Mesothelial cell of epicardium (in vitro differentiated cells): ENCODE measurements at places on chromosomes 4 and X.

- no peak for DNase-seq
These were observed 17.8 kb upstream of the HUWE1 start for GRCh38 chrX:53704294-53704693.

GRCh38 chr4:67909905-67910584 lies 26.2 kb upstream of the TMPRSS11D start:
- no peak for DNase-seq

- no peak for DNase-seq
These were observed 35.2 kb downstream of the STAP1 start for GRCh38 chr4:67593741-67594175.

- no peak for DNase-seq
These were observed 39.6 kb downstream of the SOWAHB start for GRCh38 chr4:76858319-76858718.

- no peak for DNase-seq
These were observed 172.8 kb upstream of the CXCL13 start for GRCh38 chr4:77432717-77433417.

- no peak for DNase-seq
These were observed 52.9 kb downstream of the CRMP1 start for GRCh38 chr4:5839751-5840674.

GRCh38 chr4:17688011-17688441 lies 73.6 kb downstream of the MED28 start:
- no peak for DNase-seq

DNA sequence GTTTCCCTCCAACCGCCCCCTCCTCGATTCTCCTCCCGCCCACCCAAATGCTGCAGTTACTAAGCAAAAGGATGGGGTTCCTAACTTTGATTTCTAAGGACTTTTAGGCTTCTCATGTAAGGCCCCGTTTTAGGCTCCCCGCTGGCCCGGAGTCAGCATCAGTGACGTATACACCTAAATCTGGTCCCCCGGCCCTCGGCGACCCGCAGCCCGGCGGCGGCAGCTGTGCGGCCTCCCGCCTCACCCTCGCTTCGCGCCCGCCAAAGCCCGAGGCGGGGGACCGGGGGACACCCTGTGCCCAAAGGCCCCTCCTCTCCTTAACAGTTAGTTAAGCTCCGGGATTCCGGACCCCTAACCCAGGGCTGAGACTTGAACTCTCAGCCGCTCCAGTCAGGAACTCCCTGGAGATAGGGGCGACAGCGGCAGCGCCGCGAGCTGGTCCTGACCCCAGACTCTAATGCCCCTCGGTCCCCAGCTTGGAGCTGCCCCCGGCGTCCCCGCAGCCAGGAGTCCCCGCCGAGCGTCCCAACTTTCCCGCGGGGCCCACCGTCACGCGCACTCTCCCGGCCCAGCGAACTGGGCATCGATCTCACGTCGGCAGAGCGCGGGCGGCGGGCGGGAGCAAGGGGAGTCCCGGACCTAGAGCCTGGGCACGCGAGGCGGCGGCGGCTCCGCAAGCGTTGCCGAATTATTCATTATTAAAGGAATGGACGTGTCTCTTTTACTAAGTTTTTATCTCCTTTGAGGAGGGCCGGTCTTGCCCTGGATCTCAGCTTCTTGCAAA lies 1.5 kb upstream of the NR3C2 start:
- peak; percentile 42 for DNase-seq

DNA sequence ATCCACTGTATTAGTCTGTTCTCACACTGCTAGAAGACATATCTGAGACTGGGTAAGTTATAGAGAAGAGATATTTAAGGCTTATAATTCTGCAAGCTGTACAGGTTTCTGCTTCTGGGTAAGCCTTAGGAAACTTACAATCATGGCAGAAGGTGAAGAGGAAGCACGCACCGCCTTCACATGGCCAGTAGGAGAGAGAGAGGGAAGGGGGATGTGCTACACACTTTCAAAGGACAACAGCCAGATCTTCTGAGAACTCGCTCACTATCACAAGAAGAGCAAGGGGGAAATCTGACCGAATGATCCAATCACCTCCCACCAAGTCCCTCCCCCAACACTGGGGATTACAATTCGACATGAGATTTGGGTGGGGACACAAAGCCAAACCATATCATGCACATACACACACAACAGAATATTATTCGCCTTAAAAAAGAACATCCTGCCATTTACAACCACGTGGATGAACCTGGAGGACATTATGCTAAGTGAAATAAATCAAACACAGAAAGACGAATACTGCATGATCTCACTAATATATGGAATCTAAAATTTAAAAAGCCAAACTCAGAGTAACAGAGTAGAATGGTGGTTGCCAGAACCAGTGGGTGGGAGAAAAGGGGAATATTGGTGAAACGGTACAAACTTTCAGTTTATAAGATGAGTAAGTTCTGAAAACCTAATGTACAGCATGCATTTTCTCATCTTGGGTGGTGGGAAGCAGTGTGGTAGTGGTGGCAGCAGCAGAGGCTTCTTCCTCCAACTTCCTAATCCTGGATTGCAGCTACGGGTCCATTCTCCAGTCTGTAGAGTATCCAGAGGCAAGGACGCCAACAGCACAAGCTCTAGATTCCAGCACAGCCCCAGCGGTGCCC lies 12.8 kb downstream of the FRYL start:
- DNase-seq: no peak

GRCh38 chr4:23039818-23040217 lies 347.1 kb downstream of the GBA3 start:
- DNase-seq: no peak

GRCh38 chrX:115642895-115643530 lies 82.0 kb downstream of the PLS3 start:
- no peak for DNase-seq

DNA sequence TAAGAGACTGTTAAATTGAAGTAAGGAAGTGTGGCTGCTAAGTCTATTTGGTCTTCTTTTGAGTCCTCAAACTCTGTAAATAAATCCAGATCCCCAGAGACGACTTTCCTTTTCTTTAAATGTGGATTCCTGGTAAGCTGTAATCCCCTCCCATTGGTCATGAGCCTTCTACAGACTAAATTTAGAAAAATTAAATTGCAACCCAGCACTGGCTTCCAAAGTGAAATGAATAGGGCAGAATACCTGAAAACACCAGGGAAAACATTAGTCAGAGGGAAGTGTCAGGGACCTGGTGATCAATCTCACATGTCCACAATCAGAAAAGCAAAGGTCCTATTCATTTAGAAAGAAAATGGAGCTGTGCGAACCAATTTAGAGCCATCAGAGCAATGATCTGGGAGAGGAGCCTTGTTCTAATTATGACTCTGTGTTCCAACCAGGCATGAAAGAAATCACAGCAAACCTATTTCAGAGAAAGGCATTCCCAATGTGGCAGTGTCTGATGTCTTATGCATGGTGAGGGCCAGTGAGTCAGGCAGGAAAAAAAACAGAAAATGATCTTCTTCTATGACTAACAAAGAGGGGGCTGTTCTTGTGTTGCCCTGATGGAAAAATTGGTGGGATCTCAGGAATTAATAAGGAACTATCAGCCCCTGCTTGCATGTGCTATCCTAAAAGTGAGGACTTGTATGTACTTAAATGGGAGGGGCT lies 19.8 kb upstream of the CCDC149 start:
- DNase-seq: no peak

- DNase-seq: no peak
These were observed 46.1 kb downstream of the SORCS2 start for GRCh38 chr4:7238300-7238960.

GRCh38 chr4:150768497-150768896 lies 186.5 kb downstream of the MAB21L2 start:
- DNase-seq: no peak

DNA sequence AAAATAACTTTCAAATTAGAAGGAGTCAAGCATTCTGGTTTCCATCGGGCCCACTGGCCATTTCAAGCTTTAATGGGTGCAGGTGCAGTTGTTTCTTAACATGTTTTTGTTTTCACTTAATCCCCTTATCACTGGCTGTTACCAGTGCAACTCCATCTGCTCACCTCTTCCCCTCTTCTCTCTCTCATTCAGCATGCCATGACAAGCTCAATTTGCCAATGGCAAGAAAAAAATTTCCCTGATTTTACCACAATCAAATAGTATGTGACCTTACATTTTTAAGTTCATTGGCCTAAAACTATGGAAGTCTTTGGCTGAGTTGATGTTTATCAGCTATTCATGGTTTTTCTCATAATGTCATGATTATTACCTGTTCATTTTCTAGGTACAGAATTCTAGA lies 299.1 kb upstream of the BMP3 start:
- no peak for DNase-seq

DNA sequence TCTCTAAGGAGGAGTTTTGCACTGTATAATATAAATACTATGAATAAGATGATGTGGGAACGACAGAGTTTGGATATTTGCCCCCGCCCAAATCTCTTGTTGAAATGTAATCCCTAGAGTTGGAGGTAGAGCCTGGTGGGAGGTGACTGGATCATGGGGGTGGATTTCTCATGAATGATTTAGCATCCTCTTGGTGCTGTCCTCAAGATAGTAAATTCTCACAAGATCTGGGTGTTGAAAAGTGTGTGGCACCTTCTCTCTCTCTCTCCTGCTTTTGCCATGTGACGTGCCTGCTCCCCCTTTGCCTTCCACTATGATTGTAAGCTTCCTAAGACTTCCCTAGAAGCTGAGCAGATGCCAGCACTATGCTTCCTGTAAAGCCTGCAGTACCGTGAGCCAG lies 241.6 kb upstream of the ETNPPL start:
- no peak for DNase-seq

- DNase-seq: no peak
These were observed 138.0 kb upstream of the FAM9B start for GRCh38 chrX:9171841-9172463.

- DNase-seq: no peak
These were observed 2.0 kb upstream of the MXD4 start for GRCh38 chr4:2263926-2264321.

GRCh38 chr4:154039435-154040343 lies 250.8 kb upstream of the SFRP2 start:
- DNase-seq: no peak

DNA sequence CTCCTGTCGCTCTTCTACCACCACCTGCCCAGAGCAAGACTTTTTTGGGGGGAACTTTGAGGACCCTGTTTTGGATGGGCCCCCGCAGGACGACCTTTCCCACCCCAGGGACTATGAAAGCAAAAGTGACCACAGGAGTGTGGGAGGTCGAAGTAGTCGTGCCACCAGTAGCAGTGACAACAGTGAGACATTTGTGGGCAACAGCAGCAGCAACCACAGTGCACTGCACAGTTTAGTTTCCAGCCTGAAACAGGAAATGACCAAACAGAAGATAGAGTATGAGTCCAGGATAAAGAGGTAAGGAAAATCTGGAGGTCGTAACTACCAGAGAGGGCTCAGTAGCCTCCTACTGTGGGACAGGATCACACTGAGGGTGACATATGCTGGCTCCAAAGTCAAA lies 364.5 kb downstream of the MAPK10 start:
- DNase-seq: no peak

GRCh38 chrX:41686788-41687187 lies 2.0 kb upstream of the GPR34 start:
- DNase-seq: no peak

DNA sequence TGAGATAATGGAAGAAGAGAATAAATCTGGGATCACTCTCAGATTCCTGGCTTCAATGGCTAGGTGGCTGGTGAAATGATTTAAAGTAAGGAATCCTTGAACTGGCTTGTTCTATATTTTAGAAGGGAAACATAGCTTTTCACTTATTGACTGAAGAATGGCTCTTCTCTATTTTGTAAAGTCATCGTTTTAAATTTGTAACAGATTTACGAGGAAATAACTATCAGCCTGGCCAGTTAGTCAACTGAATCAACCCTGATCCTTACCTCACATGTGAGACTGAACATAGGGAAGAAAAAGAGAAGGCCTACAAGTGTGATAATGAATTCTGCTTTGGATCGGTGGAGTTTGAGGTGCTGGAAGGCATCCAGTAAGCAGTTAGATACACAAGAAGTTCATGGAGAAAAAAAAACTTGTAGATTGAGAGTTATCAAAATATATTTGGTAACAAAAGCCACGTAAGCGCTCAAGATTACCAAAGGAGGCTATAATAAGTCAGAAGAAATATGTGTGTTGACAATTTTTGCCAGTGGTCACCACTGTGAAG lies 12.0 kb downstream of the AREG start:
- no peak for DNase-seq

GRCh38 chr4:12409507-12410190 lies 981.0 kb upstream of the HS3ST1 start:
- DNase-seq: no peak

GRCh38 chr4:106409901-106410889 lies 41.6 kb upstream of the GIMD1 start:
- no peak for DNase-seq

GRCh38 chr4:110837896-110838450 lies 215.1 kb upstream of the PITX2 start:
- no peak for DNase-seq

DNA sequence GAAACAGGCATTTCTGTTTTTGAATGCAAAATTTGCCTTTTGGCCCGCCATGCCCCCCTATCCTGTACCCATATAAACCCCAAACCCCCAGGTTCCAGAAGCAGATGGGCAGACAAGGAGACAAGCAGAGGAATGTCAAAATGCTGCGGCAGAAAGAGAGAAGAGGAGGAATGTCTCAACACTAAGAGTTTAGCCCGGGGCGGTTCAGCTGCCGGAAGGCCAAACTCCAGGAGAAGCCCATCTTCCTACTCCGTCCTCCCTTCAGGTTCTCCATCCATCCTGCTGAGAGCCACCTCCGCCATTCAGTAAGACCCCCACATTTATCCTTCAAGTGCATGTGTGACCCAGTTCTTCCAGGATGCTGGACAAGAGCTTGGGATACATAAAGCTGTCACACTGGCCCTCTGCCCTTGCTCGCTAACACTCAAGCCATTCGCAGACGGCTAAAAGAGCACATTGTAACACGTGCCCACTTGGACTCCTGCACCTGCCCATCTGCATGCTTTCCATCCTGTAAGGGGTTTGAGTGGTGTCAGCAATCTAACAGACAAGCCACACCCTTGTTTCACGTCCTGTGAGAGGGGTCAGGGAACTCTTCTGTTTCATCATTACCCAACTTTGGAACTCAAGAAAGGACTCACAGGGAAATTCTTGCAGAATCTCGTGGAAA lies 31.3 kb downstream of the TLR10 start:
- DNase-seq: no peak

GRCh38 chrX:47662144-47662657 lies 3.2 kb upstream of the UXT start:
- no peak for DNase-seq

DNA sequence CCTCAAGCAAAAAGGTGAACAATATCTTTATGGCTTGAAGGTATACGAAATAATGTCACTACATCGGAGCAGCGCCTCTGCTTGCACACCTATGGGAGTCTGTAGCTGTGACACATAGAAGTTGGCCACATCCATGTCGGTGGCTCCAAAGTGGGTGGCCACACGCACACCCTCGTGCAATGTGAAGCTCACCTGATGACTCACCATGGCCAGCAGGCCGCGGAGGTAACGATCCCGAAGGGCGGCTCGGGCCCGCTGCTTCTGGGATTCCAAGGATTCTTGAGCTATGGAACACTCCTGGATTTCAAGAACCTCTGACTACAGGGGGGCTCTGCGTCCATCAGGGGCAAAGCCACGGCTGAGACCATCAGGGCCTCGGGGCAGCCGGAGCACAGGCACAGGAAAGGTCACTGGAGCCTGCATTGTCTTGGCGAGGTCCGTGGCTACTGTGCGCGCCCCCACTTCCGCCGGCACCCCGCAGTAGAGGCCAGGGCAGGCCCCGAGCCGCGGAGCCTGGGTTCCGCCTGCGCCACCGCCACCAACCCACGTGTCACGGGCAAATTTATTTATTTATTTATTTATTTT lies 25.2 kb downstream of the NYX start:
- DNase-seq: no peak
